ENCODE measurements at places on chromosomes 7 and 10.
A peak's percentile ranks its signal among the peaks of the same experiment; 100 is the strongest.

DNA sequence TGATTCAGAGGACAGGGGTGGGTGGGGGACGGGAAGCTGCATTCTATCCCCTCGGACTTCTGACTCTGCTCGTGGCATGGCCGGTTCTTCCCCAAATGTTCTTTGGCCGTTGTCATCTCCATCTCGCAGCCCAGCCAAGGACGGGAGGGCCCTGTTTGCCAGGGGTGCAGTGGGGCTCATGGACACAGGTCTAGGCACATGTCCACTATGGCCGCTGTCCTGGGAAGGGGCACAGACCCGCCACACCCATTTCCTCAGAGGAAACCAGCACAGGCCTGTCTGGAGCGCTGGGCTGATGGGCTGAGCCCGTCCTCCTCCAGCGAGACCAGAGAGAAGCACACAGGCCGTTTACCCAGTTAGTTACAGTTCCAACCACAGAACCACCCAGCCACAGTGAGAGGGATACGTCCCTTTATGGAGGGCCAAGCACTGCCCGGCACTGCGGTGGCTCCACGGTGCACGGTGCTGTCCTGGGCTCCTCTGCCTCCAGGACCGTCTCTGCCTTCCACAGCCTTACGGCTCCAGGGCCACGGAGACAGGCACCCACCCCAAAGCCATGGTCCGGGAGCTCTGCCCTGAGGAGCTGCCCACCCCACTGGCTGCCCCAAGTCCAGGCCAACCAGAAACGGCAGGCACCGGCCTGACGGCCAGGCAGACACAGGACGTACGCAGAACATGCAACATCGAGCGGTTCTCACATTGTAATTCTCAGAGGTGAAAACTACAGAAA is 20.2 kb downstream of the DPYSL4 start:
- DNase-seq, result no peak

DNA sequence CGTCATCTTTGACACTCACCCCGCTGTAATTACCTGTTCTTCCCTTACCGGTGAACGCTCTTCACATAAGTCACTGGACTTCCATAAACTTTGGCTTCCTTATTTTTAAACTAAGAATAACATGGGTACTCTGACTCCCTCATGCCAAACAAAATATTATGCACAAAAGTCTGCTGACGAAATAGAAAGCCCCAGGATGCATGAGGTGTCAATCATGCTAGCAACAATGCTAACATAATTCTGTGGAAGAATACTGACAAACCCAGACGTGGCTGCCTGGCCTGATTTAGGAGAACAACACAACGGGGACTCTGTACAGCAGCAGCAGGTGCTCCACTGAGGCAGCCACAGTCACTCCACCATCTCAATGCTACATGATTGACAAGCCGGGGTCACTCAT is 137.5 kb downstream of the CCDC71L start:
- no peak for DNase-seq

DNA sequence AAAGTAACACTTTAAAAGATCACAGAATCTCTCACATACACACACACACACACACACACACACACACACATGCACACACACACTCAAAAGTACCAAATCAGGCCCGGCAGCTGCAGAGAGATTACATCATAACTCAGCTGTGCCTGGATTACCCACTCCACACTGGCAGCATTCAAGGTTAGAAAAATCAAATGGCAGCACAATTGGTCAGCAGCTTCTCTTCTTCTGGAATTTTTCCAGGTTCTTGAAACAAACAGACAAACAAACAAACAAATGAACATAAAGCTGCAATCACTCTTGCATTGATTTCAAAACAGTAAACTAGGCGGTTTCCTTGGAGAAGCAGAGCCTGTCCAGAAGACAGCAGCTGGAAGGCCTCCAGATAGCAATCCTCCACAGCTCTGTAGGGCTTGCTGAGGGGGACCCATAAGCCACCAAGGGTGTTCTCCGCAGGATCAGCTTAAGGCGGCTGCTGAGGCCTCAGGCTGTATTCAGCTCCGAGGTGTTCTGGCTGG is 24.5 kb upstream of the FAM133B start:
- DNase-seq, result peak; percentile 62

GRCh38 chr7:141123522-141123921 is 49.7 kb downstream of the TMEM178B start:
- DNase-seq, result no peak

DNA sequence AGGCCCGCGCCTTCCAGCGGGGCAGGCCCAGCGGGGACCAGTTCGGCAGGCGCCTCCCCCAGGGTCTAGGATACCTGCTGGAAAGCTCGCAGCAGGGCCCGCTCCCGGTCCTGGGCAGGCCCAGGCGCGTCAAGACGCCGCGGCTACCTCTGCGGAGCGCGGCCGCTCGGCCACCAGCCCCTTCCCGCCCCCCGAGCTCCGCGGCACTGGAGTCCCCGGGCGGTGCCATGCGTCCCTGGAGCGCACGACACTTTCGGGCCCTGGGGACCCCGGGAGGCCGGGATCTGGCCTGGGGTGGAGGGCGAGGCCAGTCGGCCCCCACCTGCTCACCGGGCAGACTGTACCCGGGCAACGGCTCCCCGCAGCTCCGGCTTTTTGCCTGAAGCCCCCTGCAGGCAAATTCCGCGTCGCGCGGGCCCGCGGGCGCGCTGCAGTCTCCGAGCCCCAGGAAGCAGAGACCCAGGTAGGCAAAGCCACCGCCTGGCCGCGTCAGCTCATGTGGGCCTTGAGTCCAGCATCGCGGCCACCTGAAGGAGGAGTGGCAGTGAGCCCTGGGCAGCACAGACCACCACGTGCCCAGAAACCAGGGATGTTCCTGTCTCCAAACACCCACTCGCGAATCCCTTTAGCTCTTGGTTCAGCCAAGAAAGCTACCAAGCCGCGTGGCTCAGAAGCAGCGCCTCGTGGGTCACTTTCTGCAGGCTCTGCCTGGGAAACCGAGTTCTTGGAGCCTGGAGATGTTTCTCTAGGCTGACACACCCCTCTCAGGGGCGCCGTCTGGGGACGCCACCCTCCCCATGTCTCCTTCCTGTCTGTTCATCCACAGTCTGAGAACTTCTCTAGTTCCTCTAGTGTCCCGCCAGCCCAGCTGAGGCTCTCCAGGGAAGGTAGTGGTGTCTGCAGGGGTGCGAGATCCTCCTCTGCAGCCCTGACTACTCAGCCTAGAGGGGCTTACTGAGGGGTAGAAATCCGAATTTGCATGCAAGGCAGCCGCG is 46.1 kb upstream of the APBB1IP start:
- DNase-seq, result no peak

- DNase-seq, result no peak
Observed at GRCh38 chr7:148261996-148262688, 328.4 kb upstream of the C7orf33 start.

DNA sequence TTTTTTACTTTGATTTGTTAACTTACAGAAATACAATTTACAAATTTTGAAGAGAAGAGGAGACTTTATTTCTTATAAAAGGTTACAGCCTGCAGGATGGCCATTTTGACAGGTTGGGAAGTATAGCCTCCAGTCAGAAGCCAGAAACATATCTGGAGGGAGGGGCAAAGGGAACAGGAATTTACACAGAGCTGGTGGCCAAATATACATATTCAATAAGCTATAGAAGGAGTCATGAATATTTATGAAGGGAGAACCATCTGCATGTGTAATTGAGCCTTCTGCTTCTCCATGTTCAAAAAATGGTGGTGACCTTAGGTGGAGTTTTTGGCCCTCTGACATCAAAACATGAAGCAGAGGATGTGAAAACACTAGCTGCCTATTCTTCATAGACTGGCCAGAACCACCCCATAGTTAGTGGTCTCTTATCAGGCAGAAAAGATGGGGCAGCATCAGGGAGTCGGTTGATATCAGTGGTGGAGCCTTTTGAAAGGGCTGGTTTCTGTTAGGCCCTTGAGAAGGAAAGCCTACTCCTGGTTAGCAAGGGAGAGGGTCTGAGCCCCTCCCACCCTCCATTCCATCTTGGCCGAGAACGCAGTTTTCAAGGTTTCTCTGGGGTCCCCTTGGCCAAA is 57.2 kb downstream of the ENTPD1 start:
- no peak for DNase-seq

DNA sequence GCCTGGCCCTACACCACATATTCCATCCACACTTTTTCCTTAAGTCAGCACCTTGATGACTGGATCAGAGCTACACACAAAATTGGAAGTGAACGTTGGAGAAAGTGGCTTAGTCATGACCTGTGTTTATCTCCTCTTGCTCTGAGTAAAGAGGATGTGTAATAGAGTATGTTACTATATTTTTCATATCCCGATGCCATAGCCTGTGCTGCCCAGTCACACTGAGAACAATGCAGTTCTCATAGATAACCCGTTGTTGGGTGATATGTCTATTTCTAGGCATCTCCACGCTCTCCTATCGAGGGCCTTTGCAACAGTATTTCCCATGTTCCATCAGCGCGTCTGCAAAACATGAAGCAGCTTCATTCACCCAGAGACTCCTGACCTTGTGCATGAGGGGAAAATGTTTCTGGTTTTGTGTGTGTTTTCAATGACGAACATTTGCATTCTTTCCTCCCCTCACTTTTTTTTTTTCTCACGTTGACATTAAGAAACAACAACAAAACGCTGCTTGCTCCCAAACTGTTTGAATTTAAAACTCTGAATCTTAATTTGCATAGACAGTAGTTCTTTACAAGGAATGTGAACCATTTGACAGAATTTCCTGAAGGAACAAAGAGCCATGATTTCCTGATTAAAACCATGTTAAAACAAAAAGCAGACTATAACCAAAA is 43.4 kb downstream of the GRK5 start:
- no peak for DNase-seq

Data from femur (tissue), 1 donor.